Stimulated activated CD4-positive, alpha-beta T cell treated with anti-CD3 and anti-CD28 coated beads, Interleukin-15, amount 100 ng/mL, for 48 hours (primary cell): ENCODE measurements at places on chromosomes 13 and 19.

DNA sequence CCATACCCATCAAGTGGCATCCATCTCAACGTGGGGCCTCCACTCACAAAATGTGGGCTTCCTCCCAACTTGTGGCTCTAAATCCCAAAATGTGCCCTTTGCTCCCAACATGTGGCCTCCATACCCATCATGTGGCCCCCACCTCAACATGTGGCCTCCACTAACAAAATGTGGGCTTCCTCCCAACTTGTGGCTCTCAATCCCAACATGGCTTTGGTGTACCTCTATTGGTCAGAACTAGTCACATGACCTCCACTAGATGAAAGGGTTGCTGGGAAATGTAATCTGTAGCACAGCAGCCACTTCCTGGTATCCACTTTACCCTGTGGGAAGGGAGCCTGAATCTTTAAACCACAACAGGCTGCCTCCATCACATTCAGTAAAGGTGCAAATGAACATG lies 10.1 kb upstream of the ACER1 start:
- DNase-seq, result no peak

- no peak for DNase-seq
Observed at GRCh38 chr19:1279782-1280341, 4.5 kb downstream of the FAM174C start.

- DNase-seq, result no peak
Observed at GRCh38 chr19:46825731-46826055, 25.0 kb downstream of the AP2S1 start.

- no peak for DNase-seq
Observed at GRCh38 chr13:28046981-28047380, 53.4 kb downstream of the FLT3 start.
